ENCODE measurements at places on chromosomes 7 and 10. TPM values are rescaled to one million over a fixed set of nuclear protein-coding genes. Genes with fewer than 3 reads are reported as not detected.

GRCh38 chr10:43430926-43431663, 5.8 kb upstream of the ZNF487 start:
- no peaks in the 10 kb centered on the region for H3K4me1 ChIP-seq
- no peak overlapping the region for H3K4me3 ChIP-seq
- no peaks in the 10 kb centered on the region for H3K36me3 ChIP-seq

The NODAL gene
- not detected for total RNA-seq

The UTF1 gene
- total RNA-seq, result not detected

The H2BK1 gene
- not detected for total RNA-seq

DNA sequence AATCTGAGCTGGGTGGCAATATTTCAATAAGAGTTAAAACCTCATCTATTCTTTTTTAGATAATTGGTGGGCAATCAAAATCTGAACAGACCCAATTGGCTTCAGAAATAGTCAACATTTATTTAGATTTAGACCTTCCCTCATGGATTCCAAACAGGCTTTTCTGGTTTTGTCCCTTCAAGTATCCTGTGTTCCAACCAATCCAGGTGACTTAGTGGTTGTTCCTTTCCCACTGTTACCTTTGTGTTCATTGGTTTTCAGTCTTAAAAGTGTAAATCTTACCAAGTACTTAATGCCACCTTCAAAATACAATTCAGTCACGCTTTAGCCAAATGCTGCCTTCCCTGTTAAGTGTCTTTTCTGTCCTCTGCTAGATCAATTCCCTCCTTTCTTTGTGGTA, 85.9 kb downstream of the AHR start:
- no peak for DNase-seq
- no peaks in the 10 kb centered on the region for H3K4me1 ChIP-seq
- no peaks in the 10 kb centered on the region for H3K27me3 ChIP-seq

- H3K27ac ChIP-seq, result no peak overlapping the region
- H3K36me3 ChIP-seq, result peaks cover 14% of the 10 kb centered on the region
- H3K4me3 ChIP-seq, result no peak overlapping the region
- H3K27me3 ChIP-seq, result no peaks in the 10 kb centered on the region
These were observed 7.6 kb downstream of the ZFYVE27 start for GRCh38 chr10:97744405-97745035.

- no peak overlapping the region for H3K4me3 ChIP-seq
- peaks cover 38% of the 10 kb centered on the region for H3K27me3 ChIP-seq
- H3K36me3 ChIP-seq, result no peaks in the 10 kb centered on the region
- peaks cover 20% of the 10 kb centered on the region for H3K4me1 ChIP-seq
These were observed 3.5 kb upstream of the KCP start for GRCh38 chr7:128913870-128914565.

The PURB gene
- 38.2 TPM for total RNA-seq

GRCh38 chr10:1320739-1321320, 264.6 kb downstream of the WDR37 start:
- no peak overlapping the region for H3K4me3 ChIP-seq
- no peaks in the 10 kb centered on the region for H3K27me3 ChIP-seq
- no peaks in the 10 kb centered on the region for H3K4me1 ChIP-seq
- H3K36me3 ChIP-seq, result no peaks in the 10 kb centered on the region

DNA sequence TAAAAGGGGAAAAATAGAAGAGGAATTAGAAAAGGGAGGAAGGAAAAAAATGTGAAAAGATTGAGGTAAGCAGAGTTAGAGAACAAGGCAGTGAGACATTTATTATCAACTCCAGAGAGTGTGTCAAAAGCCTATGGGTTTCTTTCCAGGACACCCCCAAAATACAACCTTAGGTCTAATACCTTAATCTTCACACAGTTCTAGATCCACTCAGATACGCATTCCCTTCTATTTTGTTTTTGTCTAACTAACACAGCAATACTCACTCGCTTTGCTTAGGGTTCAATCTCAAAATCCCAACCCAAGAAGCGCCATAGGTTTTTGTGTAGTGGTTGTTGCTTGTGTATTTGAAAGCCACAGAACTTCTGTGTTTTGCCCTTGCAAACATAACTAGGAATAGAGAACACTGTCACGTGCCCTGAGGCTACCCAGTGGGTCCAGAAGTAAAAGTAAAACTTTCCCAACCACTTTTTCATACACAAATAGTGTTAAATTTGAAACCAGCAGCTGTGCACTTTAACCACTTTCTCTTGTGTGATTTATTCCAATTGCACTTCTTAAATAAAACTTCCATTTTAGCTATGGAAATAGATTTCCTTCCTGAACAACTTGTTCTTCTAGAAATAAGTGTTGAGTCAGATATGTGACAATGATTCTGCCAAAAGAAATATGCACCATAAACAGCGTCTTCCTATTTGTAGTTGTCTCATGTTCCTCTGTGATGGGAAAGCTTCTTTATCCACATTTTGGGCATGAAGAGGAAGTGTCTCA, 414.7 kb upstream of the GHITM start:
- H3K27ac ChIP-seq, result no peak overlapping the region
- no peak for DNase-seq
- no peaks in the 10 kb centered on the region for H3K36me3 ChIP-seq

The C10orf90 gene
- total RNA-seq, result 1.0 TPM

DNA sequence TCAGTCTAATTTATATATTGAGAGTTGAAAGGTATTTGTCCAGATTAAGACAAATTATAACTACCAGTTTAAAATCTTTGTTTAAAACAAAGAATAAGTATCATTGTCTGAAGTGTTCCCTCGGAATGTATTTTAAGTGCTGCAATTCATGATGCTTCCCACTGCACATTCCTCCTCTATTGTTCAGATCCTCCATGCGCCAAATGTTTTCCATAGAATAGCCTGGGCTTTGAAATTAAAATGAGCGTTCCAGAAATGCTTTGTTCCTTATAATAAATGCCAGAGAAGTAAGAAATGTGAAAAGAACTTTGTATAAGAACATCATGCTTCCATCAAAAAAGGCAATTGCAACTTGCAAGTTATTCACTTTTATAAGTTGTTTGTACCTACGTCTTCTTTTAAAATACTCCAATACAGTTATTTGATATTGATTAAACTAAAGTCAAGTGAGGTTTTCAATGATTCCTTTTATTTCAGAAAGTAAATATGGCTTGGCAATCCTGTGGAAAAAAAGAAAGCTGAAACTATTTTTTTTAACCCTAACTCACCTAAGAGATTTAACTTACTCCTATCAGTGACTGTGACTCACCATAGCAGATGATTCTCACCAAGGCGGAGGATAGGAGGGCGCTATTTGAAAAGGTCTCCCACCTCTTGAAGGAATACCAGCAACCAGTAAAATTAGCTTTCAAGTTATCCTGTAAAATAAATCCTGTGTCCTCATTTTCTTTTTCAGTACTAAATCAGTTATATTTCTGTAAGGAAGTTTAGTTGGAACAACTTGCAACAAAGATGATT, 85.8 kb downstream of the CTNNA3 start:
- no peaks in the 10 kb centered on the region for H3K27me3 ChIP-seq
- no peaks in the 10 kb centered on the region for H3K4me1 ChIP-seq
- H3K27ac ChIP-seq, result no peak overlapping the region
- no peak overlapping the region for H3K4me3 ChIP-seq

DNA sequence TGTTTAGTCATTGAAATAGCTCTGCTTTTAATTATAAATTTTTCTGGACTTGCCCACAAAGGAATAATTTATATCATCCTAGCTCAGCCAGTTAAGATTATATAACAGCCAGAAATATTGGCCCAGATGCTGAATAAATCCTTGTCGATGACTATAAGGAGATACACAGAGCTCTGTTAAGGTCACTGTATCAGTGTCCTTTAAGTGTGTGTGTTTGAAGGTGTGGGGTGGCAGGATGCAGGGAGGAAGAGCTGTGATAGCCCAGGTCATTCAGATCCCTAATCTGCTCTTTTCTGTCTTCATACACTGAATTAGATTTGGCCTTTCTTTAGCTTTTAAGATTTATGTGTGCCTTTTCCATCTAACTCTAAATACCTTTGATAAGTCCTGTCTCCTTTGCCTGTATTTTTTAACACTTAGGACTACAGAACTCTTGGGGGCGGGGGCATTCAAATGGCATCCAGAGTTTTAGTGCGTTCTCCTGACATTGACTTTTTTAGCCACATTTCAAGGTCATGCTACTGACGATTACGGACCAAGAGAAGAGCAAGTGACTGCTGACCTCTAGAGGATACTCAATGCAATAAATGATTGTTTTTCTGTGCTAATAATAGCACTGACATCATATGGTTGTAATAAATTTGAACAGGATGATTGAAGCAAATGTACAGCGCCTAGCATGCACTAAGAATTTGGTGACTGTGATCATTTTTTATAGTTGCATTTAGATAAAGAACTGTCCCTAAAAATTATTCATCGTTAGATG, 172.3 kb downstream of the CACNB2 start:
- H3K4me3 ChIP-seq, result no peak overlapping the region
- DNase-seq, result no peak
- H3K27ac ChIP-seq, result no peak overlapping the region
- H3K27me3 ChIP-seq, result no peaks in the 10 kb centered on the region

GRCh38 chr10:31126593-31126992, 94.9 kb upstream of the ZNF438 start:
- DNase-seq, result no peak
- no peak overlapping the region for H3K4me3 ChIP-seq
- no peak overlapping the region for H3K27ac ChIP-seq
- no peaks in the 10 kb centered on the region for H3K36me3 ChIP-seq
- H3K27me3 ChIP-seq, result no peaks in the 10 kb centered on the region

The CYP26A1 gene
- total RNA-seq, result not detected

The SHH gene
- 6.1 TPM for total RNA-seq

GRCh38 chr10:35961501-35961900, 319.4 kb upstream of the FZD8 start:
- H3K36me3 ChIP-seq, result no peaks in the 10 kb centered on the region
- H3K4me3 ChIP-seq, result no peak overlapping the region
- no peak for DNase-seq
- no peak overlapping the region for H3K27ac ChIP-seq

GRCh38 chr7:32258265-32258664, 188.1 kb upstream of the PDE1C start:
- H3K27ac ChIP-seq, result no peak overlapping the region
- H3K4me1 ChIP-seq, result no peaks in the 10 kb centered on the region
- no peaks in the 10 kb centered on the region for H3K27me3 ChIP-seq

The MMP21 gene
- total RNA-seq, result 3.1 TPM

GRCh38 chr10:86057708-86058107, 308.9 kb downstream of the GRID1 start:
- H3K4me3 ChIP-seq, result no peak overlapping the region
- H3K27ac ChIP-seq, result no peak overlapping the region
- H3K4me1 ChIP-seq, result no peaks in the 10 kb centered on the region
- no peaks in the 10 kb centered on the region for H3K36me3 ChIP-seq
- DNase-seq, result no peak
- H3K27me3 ChIP-seq, result no peaks in the 10 kb centered on the region

- no peak overlapping the region for H3K27ac ChIP-seq
- no peaks in the 10 kb centered on the region for H3K4me1 ChIP-seq
- DNase-seq, result no peak
- H3K4me3 ChIP-seq, result no peak overlapping the region
- H3K36me3 ChIP-seq, result no peaks in the 10 kb centered on the region
These were observed 627.4 kb downstream of the REEP3 start for GRCh38 chr10:64148607-64149006.

GRCh38 chr7:70439651-70440050, 692.3 kb upstream of the GALNT17 start:
- no peaks in the 10 kb centered on the region for H3K27me3 ChIP-seq
- H3K36me3 ChIP-seq, result no peaks in the 10 kb centered on the region
- no peak for DNase-seq
- H3K27ac ChIP-seq, result no peak overlapping the region
- H3K4me1 ChIP-seq, result no peaks in the 10 kb centered on the region

The GSDME gene
- 41.9 TPM for total RNA-seq

The CALHM1 gene
- total RNA-seq, result not detected

- H3K27me3 ChIP-seq, result peaks cover 19% of the 10 kb centered on the region
- H3K4me1 ChIP-seq, result peaks cover 16% of the 10 kb centered on the region
- no peak for DNase-seq
These were observed 421 bp upstream of the NODAL start for GRCh38 chr10:70441895-70442309.

The CALY gene
- not detected for total RNA-seq

Data from upper lobe of left lung (tissue), 6 donors.